Activated naive CD4-positive, alpha-beta T cell treated with anti-CD3 and anti-CD28 coated beads, Interleukin-2, amount 50 U/mL, for 16 hours (primary cell): ENCODE measurements at places on chromosomes 2 and 18.

- no peak for DNase-seq
These were observed 31.7 kb upstream of the TTC32 start for GRCh38 chr2:19933351-19933981.

DNA sequence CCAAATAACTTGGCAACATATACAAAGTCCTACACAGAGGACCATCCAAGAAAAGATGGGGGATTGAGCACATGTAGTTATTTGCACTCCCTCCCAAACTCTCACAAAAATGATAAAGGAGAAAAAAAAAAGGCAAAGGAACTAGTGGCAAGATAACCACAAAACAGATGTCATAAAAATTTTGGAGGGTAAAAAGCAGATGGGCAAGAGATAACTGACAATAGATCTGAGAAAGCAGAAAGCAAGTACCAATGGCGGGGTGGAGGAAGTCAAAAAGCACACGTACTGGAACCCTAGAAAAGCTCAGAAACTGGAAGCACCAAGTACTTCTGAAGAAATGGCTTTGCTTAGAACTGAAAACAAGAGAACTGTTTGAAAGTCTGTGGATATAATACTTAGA, 82.0 kb downstream of the WDPCP start:
- no peak for DNase-seq

- DNase-seq = no peak
These were observed 35.2 kb downstream of the SETBP1 start for GRCh38 chr18:44715842-44716241.

DNA sequence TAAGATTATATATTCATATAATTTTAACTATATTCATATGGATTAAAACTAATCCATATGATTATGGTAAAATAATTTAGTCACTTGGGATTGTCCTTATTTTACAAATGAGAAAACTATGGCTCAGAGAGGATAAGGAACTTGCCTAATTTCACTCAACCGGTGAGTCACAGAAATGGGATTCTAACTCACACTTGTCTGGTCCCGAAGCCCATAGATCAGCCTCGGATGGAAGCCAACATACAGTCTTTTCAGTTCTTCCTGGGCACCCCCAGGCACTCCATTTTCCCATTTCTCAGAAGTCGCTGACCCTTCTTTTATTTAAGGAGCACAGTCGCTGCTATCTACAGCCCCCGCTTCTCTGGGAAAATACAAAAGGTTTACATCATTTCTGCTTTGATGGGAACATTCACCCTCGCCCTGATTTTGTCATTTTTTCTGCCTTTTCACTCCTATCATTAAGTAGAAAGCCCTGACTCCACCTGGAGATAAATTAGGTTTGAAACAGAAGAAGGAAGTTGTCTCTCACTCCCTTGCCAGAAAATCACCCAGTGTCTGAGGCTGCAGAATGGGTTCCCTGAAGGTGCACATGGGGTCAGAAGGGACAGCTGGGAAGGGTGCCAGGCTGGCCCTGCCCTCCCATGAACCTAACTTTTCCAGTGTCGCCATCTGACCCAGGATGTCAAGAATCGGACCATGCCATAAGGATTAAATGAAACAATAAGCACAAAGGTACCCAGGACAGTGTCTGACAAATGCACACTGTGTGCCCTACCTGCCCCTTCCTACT, 36.6 kb downstream of the CYP1B1 start:
- DNase-seq = no peak

GRCh38 chr2:86035376-86035882, 70.3 kb downstream of the POLR1A start:
- no peak for DNase-seq

GRCh38 chr2:115214050-115214449, 771.6 kb downstream of the DPP10 start:
- no peak for DNase-seq

GRCh38 chr2:51003345-51004192, 28.4 kb downstream of the NRXN1 start:
- no peak for DNase-seq

GRCh38 chr2:200300638-200301314, 5.7 kb upstream of the SPATS2L start:
- no peak for DNase-seq

DNA sequence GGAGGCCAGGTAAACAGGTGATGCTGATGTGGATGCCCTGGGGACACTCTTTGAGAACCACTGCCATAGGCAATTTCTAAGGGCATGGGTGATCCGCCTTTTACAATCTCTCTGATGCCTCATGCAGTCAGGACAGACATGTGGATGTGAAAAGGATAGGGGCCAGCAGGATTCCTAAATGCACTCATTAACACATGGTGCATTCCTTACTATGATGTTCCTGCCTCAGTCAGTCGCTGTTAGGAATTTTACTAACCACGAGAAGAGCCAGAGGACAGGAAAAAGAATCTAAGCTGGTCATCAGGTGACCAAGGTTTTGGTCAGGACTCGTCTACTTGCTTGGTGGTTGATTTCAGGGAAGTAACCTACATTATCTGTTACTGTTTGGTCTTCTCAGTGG, 191.0 kb downstream of the ARL4C start:
- DNase-seq = no peak

GRCh38 chr18:2854875-2855274, 8.1 kb downstream of the EMILIN2 start:
- no peak for DNase-seq

- DNase-seq = no peak
These were observed 2.3 kb upstream of the BCL11A start for GRCh38 chr2:60555783-60556139.

DNA sequence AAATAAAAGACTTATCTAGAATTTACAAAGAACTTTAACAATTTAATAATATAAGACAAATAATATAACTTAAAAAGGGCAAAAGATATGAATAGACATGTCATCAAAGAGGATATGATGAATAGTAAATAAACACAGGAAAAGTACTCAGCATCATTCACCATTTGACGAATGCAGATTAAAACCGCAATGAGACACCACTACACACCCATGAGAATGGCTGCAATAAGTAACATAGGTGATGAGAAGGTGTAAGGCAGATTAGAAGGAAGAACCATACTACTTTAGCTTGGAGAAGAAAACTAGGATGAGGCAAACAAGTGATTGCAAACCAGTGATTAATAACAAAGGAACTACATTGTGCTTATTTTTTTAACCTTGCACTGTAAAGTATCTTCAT, 152.0 kb downstream of the CYRIA start:
- DNase-seq = no peak

GRCh38 chr2:151828890-151829324, 686 bp upstream of the ARL5A start:
- no peak for DNase-seq

DNA sequence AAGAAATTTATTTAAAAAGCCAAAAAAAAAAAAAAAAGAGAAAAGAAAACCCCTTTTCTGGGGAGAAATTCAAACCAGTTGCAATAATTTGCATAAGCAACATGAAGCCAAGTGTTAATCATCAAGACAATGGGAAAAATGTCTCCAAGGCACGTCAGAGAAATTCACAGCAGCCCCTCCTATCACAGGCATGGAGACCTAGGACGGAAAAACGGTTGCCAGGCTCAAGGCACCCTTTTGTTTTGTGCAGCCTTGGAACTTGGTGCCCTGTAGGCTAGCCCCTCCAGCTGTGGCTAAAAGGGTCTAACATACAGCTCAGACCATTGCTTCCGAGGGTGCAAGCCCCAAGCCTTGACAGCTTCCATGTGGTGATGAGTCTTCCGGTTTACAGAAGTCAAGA, 509.2 kb upstream of the SOX11 start:
- DNase-seq = no peak

GRCh38 chr18:71107244-71107643, 818.4 kb downstream of the SOCS6 start:
- no peak for DNase-seq

DNA sequence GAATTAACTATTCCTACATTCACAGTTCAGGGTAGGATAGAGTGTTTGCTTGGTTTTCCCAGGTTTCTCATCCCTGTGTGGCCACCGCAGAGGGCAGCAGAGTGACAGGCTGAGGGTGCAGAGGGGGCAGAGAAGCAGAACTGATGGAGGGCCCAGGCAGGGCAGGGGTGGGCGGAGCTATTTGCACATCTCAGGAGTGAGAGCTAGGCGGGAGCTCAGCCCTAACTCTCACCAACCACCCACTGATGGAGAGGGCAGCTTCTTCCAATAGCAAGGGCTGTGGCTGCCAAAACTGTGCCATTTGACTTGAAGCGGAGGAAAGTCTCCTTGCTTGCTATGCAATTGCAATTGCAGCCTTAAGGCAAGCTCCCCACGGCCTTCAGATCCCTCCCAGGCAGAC, 12.0 kb upstream of the DARS1 start:
- no peak for DNase-seq

DNA sequence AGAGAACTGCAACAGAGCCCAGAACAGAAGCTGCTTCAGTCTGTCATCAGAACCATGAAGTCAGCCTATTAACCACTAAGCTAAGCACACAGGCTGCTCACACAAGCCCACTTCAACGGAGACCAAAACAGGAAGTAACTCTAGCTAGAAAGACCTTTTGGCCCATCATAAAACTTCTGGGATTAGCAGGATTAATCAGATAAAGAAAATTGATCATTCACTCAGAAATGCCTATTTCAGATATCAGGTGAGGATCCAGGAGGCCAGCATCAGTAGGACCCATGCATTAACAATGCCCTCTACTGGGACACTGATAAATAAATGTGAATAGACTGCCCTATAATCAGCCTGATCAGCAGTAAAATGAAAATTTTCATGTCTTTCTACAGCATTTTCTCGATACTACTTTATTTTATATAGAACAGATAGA, 101.4 kb downstream of the WDPCP start:
- DNase-seq = no peak

- no peak for DNase-seq
These were observed 51.2 kb downstream of the NFATC1 start for GRCh38 chr18:79446931-79447330.

- DNase-seq = peak; percentile 85
These were observed 61.7 kb downstream of the ZCCHC2 start for GRCh38 chr18:62584241-62585120.

GRCh38 chr2:70806013-70806412, 14.4 kb downstream of the CLEC4F start:
- no peak for DNase-seq

DNA sequence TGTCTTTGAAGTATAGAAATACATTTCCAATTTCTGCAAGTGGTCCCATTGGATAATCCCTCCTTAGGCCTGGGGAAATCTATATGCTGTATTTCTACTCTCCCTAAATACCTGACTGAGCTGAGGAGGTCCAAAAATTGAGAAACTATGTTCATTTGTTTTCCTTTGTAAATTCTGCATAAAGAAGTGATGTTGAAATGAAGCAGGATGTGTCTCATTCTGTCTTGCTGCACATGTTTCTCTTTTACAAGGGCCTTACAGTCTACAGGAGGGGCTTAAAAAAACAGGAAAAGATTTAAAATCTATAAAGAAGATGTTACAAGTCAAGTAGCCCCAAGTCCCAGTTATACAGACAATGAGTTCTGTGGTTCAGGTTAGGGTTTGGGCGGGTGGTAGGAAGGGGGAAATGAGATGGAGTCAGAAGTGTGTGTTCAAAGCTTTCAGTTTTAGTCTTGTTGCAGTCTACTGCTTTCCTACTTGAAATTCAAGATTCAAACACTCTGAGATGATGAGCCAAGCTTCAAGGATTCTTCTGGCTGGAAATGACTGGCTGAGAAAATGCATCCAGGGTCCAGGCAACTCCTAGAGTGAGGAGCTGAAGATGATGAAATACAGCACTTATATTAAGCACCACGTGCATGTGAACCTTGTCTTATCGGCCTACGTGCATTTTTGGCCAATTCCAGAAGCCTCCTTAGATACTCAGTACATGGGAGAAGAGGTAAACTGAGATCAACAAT, 146.3 kb upstream of the CELF4 start:
- DNase-seq = no peak

DNA sequence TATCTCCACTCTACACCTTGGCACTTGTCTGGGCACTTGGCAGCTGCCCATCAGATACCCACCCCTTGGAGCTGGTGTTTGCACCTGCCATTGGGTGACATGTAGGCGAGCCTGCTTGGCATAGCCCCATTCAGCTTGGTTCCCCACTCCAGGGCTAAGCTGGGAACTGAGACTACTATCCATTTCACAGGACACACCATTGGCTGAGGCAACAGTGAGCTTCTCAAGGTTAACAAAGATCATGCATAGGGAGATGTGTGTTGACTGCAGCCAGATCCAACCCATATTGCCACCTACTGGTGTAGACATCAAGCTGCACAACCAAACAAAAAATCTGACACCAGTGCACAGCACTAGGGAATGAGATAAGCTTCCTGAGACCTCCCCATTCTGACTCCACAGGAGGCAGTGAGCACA, 1389.8 kb upstream of the TMEFF2 start:
- no peak for DNase-seq

GRCh38 chr2:233639860-233640259, 3.6 kb downstream of the UGT1A10 start:
- no peak for DNase-seq

- DNase-seq = no peak
These were observed 381.9 kb downstream of the ZNF516 start for GRCh38 chr18:76113101-76113500.

- no peak for DNase-seq
These were observed 61.7 kb downstream of the LIPG start for GRCh38 chr18:49623571-49623970.
